ENCODE measurements at places on chromosomes 4 and X.

DNA sequence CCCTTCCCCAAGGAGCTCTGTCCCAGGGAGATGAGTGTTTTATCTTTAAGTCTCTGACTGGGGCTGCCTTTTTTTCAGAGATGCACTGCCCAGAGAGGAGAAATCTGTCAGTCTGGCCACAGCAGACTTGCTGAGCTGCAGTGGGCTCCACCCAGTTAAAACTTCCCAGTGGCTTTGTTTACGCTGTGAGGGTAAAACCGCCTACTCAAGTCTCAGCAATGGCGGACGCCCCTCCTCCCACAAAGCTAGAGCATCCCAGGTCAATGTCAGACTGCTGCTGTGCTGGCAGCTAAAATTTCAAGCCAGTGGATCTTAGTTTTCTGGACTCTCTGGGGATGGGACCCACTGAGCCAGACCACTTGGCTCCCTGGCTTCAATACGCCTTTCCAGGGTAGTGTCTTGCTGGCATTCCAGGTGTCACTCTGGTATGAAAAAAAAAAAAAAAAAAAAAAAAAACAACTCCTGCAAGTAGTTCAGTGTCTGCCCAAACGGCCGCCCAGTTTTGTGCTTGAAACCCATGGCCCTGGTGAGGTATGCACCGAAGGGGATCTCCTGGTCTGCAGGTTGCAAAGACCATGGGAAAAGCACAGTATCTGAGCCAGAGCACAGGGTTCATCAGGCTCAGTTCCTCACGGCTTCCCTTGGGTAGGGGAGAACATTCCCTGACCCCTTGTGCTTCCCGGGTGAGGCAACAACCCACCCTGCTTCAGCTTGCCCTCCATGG lies 1616.1 kb upstream of the ADGRL3 start:
- no peak for DNase-seq

GRCh38 chrX:20742106-20742505 lies 475.4 kb upstream of the RPS6KA3 start:
- no peak for DNase-seq

DNA sequence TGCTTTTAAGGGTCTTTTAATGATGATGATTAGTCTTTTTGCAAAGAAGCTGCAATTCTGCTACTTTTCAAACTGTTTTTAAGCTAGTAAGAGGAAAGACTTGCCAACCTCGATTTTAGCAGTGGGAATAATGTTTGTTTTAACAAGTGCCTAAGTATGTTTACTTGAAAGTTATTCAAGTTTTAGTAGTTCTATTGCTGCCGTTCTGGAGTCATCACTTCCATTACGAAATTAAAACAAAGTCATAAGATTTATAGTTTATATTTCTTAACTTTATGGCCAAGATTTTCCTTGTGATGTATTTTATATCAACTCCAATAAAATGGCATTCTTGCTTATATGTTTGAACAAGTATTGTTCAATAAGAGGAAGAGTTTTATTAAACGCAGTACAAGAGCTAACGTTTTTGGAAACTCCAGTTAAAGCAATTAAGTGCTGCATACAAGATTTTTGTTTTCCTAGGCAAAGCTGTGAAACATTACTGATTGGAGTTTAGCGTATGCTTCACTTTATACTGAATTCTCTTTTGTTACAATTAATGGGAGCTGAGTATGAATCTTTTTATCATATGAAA lies 211.3 kb downstream of the TENM3 start:
- DNase-seq = no peak

- DNase-seq = no peak
Observed at GRCh38 chr4:114890773-114891172, 222.6 kb downstream of the NDST4 start.

- no peak for DNase-seq
Observed at GRCh38 chr4:81003597-81004111, 26.9 kb upstream of the BMP3 start.

DNA sequence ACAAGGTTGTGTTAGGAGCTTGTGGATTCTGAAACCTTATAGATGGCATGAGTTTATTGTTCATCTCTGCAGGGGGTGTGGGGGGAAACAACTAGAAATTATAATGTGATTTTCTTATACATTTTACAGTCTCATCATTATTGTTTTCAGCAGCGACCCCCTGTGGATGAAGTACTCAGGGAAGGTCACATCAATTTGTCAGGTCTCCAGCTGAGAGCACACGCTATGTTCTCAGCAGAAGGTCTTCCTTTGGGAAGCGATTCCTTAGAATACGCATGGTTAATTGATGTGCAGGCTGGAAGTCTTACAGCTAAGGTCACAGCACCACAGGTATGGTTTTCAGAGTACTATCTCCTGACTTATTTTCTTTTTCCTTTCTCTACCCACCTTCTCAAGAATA lies 72.2 kb downstream of the BLTP1 start:
- no peak for DNase-seq

GRCh38 chr4:138909587-138909986 lies 106.0 kb upstream of the NOCT start:
- DNase-seq = no peak

- no peak for DNase-seq
Observed at GRCh38 chrX:21700275-21700674, 42.1 kb upstream of the KLHL34 start.

- DNase-seq = peak; percentile 94
Observed at GRCh38 chr4:86961605-86962295, 26.9 kb downstream of the AFF1 start.
